ENCODE measurements at places on chromosomes 1 and 21.
A peak's percentile ranks its signal among the peaks of the same experiment; 100 is the strongest.

- DNase-seq, result peak; percentile 77
These were observed 49.1 kb upstream of the CTPS1 start for GRCh38 chr1:40930174-40930964.

GRCh38 chr1:77706321-77706720 lies 23.9 kb upstream of the ZZZ3 start:
- DNase-seq, result no peak

- DNase-seq, result peak; percentile 75
These were observed 76.4 kb downstream of the FHAD1 start for GRCh38 chr1:15323351-15323988.

- no peak for DNase-seq
These were observed 16.3 kb downstream of the STRIP1 start for GRCh38 chr1:110050602-110051261.
